ENCODE measurements at places on chromosomes 7 and 10. TPM values are rescaled to one million over a fixed set of nuclear protein-coding genes. Genes with fewer than 3 reads are reported as not detected.

DNA sequence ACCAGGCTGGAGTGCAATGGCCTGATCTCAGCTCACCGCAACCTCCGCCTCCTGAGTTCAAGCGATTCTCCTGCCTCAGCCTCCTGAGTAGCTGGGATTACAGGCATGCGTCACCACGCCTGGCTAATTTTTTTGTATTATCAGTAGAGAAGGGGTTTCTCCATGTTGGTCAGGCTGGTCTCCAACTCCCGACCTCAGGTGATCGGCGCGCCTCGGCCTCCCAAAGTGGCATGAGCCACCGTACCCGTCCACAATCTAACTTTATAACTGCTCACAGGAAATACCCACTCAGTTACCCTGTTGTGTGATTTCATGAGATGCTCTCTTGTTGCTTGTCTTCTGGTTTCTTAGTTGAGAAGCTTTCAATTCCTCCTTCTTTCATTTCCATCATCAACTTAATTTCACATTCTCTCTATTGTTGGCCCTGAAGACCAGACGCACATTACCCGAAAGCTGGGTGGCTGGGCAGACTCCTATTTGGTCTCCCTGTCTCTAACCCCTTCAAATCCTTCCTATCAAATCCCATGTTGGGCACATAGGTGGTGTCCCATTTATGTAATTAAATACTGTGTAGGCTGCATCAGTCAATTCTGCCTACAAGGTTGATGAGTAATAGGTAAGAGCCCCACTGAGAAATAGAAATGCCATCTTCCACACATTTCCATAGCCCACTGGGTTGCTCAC lies 1.1 kb upstream of the GSTO2 start:
- DNase-seq = no peak
- H3K27ac ChIP-seq = peak overlapping the region; percentile 80
- no peaks in the 10 kb centered on the region for H3K36me3 ChIP-seq

GRCh38 chr10:109743146-109743545 lies 180.2 kb downstream of the XPNPEP1 start:
- no peaks in the 10 kb centered on the region for H3K4me1 ChIP-seq
- no peak for DNase-seq
- no peak overlapping the region for H3K4me3 ChIP-seq
- H3K36me3 ChIP-seq = no peaks in the 10 kb centered on the region
- no peaks in the 10 kb centered on the region for H3K27me3 ChIP-seq

- no peaks in the 10 kb centered on the region for H3K36me3 ChIP-seq
- H3K4me1 ChIP-seq = no peaks in the 10 kb centered on the region
- DNase-seq = no peak
- no peak overlapping the region for H3K27ac ChIP-seq
- no peak overlapping the region for H3K4me3 ChIP-seq
- no peaks in the 10 kb centered on the region for H3K27me3 ChIP-seq
These were observed 51.9 kb downstream of the SORBS1 start for GRCh38 chr10:95509251-95509650.

DNA sequence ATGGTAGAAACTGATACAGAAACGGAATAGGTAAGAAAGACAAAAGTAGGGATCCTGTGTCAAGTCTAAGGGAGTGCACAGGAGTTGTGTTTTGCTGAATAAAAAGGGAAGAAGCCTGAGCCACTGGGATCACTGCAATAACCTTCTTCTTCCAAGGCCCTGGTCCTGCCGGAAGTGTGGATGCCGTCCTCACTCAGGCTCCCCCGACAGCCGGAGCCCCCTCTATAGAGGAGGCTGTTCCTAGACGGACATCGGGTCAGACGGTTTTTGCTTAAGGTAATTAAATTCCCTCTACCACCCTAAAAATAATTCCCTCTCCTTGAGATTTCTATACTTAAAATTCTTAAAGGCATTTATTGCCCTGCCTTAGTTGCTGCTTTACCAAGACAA lies 566.9 kb downstream of the PTPRN2 start:
- peaks cover 16% of the 10 kb centered on the region for H3K27me3 ChIP-seq
- DNase-seq = no peak
- no peak overlapping the region for H3K4me3 ChIP-seq
- H3K36me3 ChIP-seq = no peaks in the 10 kb centered on the region
- peaks cover 28% of the 10 kb centered on the region for H3K4me1 ChIP-seq
- H3K27ac ChIP-seq = no peak overlapping the region

DNA sequence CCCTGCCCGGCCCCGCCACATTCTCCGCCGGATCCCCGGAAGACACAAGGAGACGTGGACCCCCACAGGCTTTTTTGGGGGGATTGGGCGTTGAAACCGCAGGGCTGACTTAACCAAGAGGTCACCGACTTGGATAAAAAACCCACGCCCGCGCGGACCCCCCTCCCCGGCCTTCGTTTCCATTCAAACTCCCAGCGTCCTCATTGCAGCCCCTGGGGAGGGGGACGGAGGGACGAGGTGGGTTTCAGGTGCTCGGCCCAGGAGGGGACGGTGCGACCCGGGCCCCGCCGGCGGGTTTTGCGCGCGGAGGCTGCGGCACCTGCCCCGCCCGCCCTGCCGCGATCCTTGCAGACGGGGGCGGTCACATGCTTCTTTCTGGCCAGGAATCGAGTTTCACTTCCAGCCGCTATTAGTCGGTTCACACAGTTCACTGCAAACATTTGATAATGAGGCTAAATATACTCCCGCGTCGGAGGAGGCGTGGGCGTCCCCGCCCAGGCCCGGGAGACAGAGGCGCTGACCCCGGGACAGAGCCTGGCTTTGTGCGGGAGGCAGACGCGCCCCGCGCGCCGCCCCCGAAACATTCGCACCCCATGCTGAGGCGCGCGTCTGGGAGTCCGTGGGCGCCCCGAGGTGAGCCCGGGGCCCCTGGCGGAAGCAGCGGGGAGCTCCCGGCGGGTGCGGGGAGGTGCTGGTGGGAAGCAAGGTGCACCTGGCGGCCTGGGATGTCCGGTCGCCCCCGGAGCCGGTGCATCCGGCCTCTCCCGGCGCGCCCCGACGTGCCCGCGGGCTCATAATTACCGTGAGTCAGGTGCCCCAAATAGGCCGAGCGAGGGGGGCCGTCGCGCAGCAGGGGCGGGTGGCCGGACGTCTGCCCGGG lies 2.7 kb upstream of the PDGFA start:
- H3K27me3 ChIP-seq = peaks cover 38% of the 10 kb centered on the region
- H3K36me3 ChIP-seq = no peaks in the 10 kb centered on the region
- H3K4me1 ChIP-seq = no peaks in the 10 kb centered on the region
- no peak overlapping the region for H3K27ac ChIP-seq
- no peak for DNase-seq
- H3K4me3 ChIP-seq = peak overlapping the region; percentile 9

The SLC26A4 gene
- total RNA-seq = 0.35 TPM

The STRIP2 gene
- 7.9 TPM for total RNA-seq

Data from H1 (cell line).